ENCODE measurements at places on chromosomes 12 and 14. TPM values are rescaled to one million over a fixed set of nuclear protein-coding genes. Genes with fewer than 3 reads are reported as not detected.

SPATA7 gene
- 3.9 TPM for total RNA-seq

- DNase-seq = no peak
- H3K36me3 ChIP-seq = no peaks in the 10 kb centered on the region
- peaks cover 22% of the 10 kb centered on the region for H3K4me1 ChIP-seq
- no peak overlapping the region for H3K4me3 ChIP-seq
Measured at GRCh38 chr12:32983968-32984367, 87.4 kb upstream of the PKP2 start.

GRCh38 chr12:93650626-93651025 lies 26.5 kb upstream of the CRADD start:
- no peaks in the 10 kb centered on the region for H3K36me3 ChIP-seq
- no peaks in the 10 kb centered on the region for H3K27me3 ChIP-seq
- no peak overlapping the region for H3K27ac ChIP-seq
- DNase-seq = no peak
- no peaks in the 10 kb centered on the region for H3K4me1 ChIP-seq

DNA sequence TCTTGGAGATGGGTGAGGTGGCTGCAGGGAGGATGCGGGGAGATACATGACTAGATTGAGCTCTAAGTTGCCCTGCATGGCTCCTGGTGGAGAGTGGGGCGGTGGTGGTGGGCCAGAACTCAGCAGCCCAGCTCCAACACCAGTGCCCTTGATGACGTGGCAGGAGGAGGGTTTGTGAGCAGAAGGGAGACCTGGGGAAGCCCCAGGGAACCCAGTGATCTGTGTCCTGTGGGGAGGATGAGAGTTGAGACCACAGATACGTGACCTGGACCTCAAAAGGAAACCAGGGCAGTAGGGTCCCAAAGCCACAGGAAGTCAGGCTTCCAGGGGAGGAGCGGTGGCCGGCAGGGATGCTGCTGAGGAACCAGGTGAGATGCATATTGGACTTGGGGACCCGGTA lies 989.1 kb upstream of the TMEM132C start:
- peaks cover 27% of the 10 kb centered on the region for H3K4me1 ChIP-seq
- H3K4me3 ChIP-seq = no peak overlapping the region
- DNase-seq = no peak
- H3K27me3 ChIP-seq = no peaks in the 10 kb centered on the region
- H3K27ac ChIP-seq = no peak overlapping the region
- H3K36me3 ChIP-seq = no peaks in the 10 kb centered on the region

LUM gene
- 0.15 TPM for total RNA-seq

GRCh38 chr14:93073358-93073707 lies 42.4 kb downstream of the ITPK1 start:
- no peak overlapping the region for H3K4me3 ChIP-seq
- peaks cover 6% of the 10 kb centered on the region for H3K4me1 ChIP-seq
- no peaks in the 10 kb centered on the region for H3K36me3 ChIP-seq

GRCh38 chr14:51071857-51072256 lies 23.0 kb downstream of the TRIM9 start:
- no peak overlapping the region for H3K27ac ChIP-seq
- H3K4me1 ChIP-seq = no peaks in the 10 kb centered on the region
- H3K36me3 ChIP-seq = no peaks in the 10 kb centered on the region

IQSEC3 gene
- not detected for total RNA-seq

AMN gene
- total RNA-seq = not detected

DNA sequence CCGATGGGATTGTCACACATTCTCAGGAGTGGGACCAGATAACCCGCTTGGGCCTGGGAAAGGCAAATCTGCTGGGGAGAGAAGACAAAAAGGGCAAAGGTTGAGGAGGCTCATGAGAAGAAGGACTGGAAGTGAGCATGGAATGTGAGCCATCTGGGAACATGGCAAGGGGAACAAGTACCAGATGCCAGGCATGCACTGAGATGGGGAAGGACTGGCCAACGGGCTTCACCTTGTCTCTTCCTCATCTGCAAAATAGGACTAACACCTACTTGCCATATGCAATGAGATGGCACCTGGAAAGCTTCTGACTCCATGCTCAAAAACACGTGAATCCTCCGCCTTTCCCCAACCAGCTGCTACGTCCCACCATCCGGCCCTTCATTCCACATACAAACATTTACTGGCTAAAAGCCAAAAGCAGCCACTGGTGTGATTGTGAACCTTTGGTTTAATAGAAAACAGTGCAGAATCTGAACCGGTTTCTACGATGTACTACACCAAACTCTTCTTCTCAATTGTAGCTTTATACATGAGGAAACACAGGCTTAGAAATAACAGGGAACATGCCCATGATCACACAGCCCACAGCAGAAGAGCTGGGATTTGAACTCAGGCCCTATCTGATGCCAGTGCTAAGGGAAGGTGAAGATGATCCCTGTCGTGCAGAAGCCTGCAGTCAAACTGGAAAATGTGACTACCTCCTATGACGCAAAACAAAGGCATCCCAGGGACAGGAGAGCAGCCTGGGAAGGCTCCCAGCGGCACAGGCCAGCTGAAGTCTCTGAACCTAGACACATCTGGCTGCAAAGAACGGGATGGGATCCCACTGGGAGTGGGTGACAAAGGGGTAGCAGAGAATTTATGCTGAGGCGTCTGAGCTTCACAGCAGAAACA lies 112.1 kb downstream of the TTC7B start:
- H3K27ac ChIP-seq = no peak overlapping the region
- H3K27me3 ChIP-seq = no peaks in the 10 kb centered on the region
- H3K4me3 ChIP-seq = no peak overlapping the region
- H3K4me1 ChIP-seq = no peaks in the 10 kb centered on the region
- DNase-seq = no peak

DNA sequence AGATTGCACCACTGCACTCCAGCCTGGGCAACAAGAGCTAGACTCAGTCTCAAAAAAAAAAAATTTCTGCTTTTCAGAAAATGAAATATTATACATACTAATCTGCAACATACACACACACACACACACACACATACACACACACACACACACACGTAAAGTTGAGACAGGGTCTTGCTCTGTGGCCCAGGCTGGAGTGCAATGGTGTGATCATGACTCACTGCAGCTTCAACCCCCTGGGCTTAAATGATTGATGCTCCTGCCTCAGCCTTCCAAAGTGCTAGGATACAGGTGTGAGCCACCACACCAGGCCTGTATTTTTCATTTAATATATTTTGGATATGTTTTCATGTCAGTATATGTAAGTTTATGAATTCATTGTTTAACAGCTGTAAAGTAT lies 18.8 kb upstream of the WDR20 start:
- peaks cover 21% of the 10 kb centered on the region for H3K4me1 ChIP-seq
- no peaks in the 10 kb centered on the region for H3K36me3 ChIP-seq
- H3K27ac ChIP-seq = no peak overlapping the region

- H3K4me1 ChIP-seq = peaks cover 56% of the 10 kb centered on the region
- H3K4me3 ChIP-seq = no peak overlapping the region
- H3K27me3 ChIP-seq = no peaks in the 10 kb centered on the region
- peak; percentile 94 for DNase-seq
- no peaks in the 10 kb centered on the region for H3K36me3 ChIP-seq
Measured at GRCh38 chr14:60760644-60761364, 26.2 kb downstream of the MNAT1 start.

DNA sequence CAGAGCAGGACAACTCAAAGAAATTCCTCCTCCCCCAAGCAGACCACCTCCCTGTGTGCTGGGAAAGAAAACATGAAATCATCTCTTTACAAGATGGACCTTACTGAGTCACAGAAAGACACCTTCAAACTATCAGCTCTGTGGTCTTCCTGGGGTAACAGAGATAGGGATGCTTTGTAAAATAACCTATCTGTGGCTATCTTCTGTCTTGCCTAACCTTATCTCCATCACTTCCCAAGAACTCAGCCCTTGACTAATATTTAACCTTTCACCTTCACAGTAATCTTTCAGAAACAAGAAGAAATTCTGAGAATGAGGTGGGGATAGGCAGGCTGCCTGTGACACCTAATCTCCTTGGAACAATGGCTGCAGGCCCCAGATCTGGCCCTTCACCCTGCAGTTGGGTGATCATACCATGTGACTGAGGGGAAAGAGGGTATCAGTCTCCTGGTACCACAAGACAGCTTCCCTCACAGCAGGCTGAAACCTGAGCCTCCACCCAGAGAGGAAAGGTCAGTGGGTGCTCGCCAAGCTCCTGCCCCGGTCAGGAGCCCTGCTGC lies 27.4 kb upstream of the CEBPE start:
- DNase-seq = no peak
- H3K27me3 ChIP-seq = 0 out of 2 replicates have a peak, but pooled peaks cover 12% of the 10 kb centered on the region
- H3K27ac ChIP-seq = no peak overlapping the region
- no peak overlapping the region for H3K4me3 ChIP-seq
- H3K4me1 ChIP-seq = no peaks in the 10 kb centered on the region

TCHP gene
- 42.8 TPM for total RNA-seq

GRCh38 chr14:56390859-56391258 lies 188.7 kb upstream of the TMEM260 start:
- peak; percentile 35 for DNase-seq
- no peak overlapping the region for H3K4me3 ChIP-seq
- H3K27me3 ChIP-seq = no peaks in the 10 kb centered on the region
- H3K27ac ChIP-seq = no peak overlapping the region
- H3K4me1 ChIP-seq = no peaks in the 10 kb centered on the region

DNA sequence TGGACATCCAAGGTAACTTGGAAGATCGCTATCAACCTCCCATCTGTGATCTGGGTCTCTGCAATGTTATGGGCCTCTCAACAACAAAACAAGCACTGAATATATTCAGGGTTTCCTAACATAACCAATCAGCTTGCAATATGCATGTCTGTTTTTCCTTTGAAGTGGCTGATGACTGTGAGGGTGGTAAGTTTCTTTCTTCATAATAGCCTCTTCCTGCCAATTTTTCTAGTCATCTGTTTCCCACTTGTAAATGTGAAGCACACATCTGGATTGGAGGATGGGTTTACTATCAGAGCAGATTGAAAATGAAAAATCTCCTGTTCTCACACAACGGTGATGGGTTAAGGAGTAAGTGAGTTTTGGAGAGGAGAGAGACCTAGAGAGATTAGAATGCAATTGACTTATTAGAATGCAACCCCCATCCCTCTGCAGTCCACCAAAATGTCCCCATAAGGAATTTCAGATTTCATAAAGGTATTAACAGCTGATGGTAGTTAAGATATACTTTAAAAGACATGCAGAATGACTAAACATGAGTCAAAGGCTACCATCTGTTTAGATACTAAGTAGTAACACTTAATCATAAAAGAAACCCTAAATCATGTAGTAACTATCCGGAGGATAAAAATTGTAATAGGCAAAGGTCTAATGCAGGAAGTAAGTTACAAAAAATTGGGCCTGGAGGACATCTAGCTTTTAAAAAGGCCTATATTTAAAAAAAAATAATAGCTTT lies 58.4 kb upstream of the SAV1 start:
- H3K36me3 ChIP-seq = peaks cover 43% of the 10 kb centered on the region
- peaks cover 21% of the 10 kb centered on the region for H3K4me1 ChIP-seq
- peak overlapping the region; percentile 48 for H3K27ac ChIP-seq
- peak; percentile 77 for DNase-seq

- no peak overlapping the region for H3K4me3 ChIP-seq
- DNase-seq = no peak
- H3K36me3 ChIP-seq = no peaks in the 10 kb centered on the region
- H3K27me3 ChIP-seq = peaks cover 54% of the 10 kb centered on the region
- H3K27ac ChIP-seq = no peak overlapping the region
Measured at GRCh38 chr12:130133851-130134562, 28.3 kb upstream of the FZD10 start.

DNA sequence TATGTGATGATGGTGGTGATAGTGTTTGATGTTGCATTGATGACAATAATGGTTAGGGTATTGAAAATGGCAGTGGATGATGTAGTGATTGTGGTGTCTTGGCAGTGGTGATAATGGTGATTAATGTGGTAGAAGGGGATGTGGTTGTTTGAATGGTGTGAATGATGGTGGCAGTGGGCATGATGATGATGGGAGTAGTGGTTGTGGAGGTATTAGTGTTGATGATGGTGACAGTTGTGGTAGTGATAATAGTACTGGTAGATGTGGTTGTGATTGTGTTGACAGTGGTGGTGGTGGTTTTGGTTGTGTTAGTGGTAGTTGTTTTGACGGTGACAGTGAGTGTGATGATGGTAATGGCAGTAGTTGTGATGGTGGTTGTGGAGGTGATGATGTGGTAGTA lies 1049.0 kb downstream of the VRK1 start:
- no peak overlapping the region for H3K27ac ChIP-seq
- DNase-seq = no peak
- peaks cover 46% of the 10 kb centered on the region for H3K27me3 ChIP-seq
- no peaks in the 10 kb centered on the region for H3K36me3 ChIP-seq

GMPR2 gene
- total RNA-seq = 51.8 TPM

CLEC2A gene
- total RNA-seq = not detected

HOXC10 gene
- total RNA-seq = 2.9 TPM

WASHC4 gene
- total RNA-seq = 38.2 TPM

PLBD1 gene
- total RNA-seq = 0.87 TPM

GRCh38 chr14:35351897-35352273 lies 52.7 kb downstream of the NFKBIA start:
- H3K27ac ChIP-seq = no peak overlapping the region
- H3K4me3 ChIP-seq = no peak overlapping the region
- no peak for DNase-seq
- peaks cover 20% of the 10 kb centered on the region for H3K4me1 ChIP-seq
- H3K36me3 ChIP-seq = no peaks in the 10 kb centered on the region

- DNase-seq = no peak
- H3K4me1 ChIP-seq = no peaks in the 10 kb centered on the region
- H3K4me3 ChIP-seq = no peak overlapping the region
- H3K36me3 ChIP-seq = no peaks in the 10 kb centered on the region
Measured at GRCh38 chr14:106207316-106207715, 680.9 kb downstream of the TMEM121 start.

CLMN gene
- 3.5 TPM for total RNA-seq

DNA sequence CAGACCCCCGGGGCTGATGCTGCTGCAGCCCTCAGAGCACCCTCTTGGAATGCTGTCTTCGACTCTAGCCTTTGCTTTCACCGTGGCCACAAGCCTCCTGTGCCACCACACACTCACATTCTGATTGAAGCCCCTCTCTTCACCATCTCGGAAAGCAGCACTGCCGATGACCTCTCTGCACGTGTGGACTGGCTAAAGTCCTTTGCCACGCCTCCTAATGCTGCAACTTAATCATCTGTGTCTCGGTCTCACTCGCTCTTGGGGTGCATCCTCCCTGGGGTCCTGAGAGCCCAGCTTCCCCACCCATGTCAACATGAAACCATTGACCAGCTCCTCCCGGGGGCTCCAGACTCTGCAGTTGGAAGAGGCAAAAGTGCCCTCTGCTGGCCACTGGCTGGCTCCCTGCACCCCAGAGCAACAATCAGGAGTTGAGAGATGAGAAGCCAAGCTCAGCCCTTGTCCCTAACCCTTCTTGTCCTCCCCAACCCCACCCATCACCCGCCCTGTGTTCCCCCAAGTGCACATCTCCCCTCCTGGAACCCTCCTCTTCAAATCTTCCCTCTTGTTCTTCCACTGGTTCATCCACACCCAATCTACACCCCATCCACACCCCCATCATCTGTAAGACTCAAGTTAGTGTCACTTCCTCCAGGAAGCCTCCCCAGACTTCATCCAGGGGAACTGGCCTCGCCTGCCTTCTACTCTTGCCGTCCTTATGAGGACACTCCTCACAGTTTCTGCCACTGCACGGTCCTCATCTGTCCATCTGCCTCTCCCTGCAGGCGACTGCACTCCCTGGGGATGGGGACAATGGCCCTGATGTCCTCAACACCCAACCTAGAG lies 23.6 kb upstream of the FAM181A start:
- no peak overlapping the region for H3K4me3 ChIP-seq
- no peaks in the 10 kb centered on the region for H3K36me3 ChIP-seq
- H3K27ac ChIP-seq = no peak overlapping the region
- H3K4me1 ChIP-seq = no peaks in the 10 kb centered on the region

GRCh38 chr12:103799857-103800771 lies 40.9 kb downstream of the NT5DC3 start:
- H3K36me3 ChIP-seq = peaks cover 26% of the 10 kb centered on the region
- H3K4me1 ChIP-seq = peaks cover 36% of the 10 kb centered on the region
- H3K4me3 ChIP-seq = no peak overlapping the region
- no peaks in the 10 kb centered on the region for H3K27me3 ChIP-seq

MEG3 gene
- not detected for total RNA-seq

Data from PC-3 (cell line).